ENCODE measurements at places on chromosomes 1 and 21. TPM values are rescaled to one million over a fixed set of nuclear protein-coding genes. Genes with fewer than 3 reads are reported as not detected.

DNA sequence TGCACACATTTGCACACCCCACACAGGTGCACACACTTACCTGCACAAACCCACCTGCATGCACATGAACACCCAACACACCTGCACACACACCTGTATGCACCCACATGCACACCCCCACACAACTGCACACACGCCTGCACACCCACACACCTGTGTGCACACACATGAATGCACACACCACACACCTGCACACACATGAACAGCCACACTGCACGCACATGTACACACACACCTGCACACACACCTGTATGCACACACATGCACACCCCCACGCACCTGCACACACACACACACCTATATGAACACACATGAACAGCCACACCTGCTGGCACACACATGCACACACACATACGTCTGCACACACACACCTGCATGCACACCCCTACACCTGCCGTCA lies 17.9 kb upstream of the TTC34 start:
- no peaks in the 10 kb centered on the region for H3K36me3 ChIP-seq
- H3K4me1 ChIP-seq, result peaks cover 11% of the 10 kb centered on the region
- H3K4me3 ChIP-seq, result no peak overlapping the region
- H3K27me3 ChIP-seq, result peaks cover 6% of the 10 kb centered on the region

GRCh38 chr1:38941527-38942019 lies at the start of gene RHBDL2:
Gene RHBDL2 (minus strand): TSS chr1:38941830. CDS start chr1:38919212, 22,618 bp downstream.
- no peak within 1 kb of the TSS for H3K27ac ChIP-seq
- no peaks in the 10 kb centered on the region for H3K36me3 ChIP-seq
- no peaks in the 10 kb centered on the region for H3K4me1 ChIP-seq
- no peaks in the 10 kb centered on the region for H3K27me3 ChIP-seq

DNA sequence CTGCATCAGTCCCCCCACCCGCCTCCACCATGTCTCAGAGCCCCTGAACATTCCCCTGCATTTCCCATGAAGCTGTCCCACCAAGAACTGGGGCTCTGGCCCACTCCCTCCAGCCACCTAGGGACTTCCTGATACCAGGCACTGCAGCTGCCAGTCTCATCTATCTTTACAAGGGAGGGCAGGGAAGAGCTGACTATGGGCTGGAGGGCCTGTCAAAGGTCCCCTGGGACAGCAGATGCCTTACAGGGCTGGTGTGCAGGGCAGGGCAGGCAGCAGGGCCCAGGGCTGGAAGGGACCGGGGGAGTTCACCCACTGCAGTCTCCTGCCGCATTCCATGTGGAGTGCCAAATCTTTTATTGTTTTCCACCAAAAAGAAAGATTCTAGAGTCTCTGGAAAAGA lies 17.6 kb downstream of the SHISA4 start:
- no peak overlapping the region for H3K4me3 ChIP-seq
- DNase-seq, result no peak
- no peaks in the 10 kb centered on the region for H3K4me1 ChIP-seq
- H3K36me3 ChIP-seq, result no peaks in the 10 kb centered on the region

DNA sequence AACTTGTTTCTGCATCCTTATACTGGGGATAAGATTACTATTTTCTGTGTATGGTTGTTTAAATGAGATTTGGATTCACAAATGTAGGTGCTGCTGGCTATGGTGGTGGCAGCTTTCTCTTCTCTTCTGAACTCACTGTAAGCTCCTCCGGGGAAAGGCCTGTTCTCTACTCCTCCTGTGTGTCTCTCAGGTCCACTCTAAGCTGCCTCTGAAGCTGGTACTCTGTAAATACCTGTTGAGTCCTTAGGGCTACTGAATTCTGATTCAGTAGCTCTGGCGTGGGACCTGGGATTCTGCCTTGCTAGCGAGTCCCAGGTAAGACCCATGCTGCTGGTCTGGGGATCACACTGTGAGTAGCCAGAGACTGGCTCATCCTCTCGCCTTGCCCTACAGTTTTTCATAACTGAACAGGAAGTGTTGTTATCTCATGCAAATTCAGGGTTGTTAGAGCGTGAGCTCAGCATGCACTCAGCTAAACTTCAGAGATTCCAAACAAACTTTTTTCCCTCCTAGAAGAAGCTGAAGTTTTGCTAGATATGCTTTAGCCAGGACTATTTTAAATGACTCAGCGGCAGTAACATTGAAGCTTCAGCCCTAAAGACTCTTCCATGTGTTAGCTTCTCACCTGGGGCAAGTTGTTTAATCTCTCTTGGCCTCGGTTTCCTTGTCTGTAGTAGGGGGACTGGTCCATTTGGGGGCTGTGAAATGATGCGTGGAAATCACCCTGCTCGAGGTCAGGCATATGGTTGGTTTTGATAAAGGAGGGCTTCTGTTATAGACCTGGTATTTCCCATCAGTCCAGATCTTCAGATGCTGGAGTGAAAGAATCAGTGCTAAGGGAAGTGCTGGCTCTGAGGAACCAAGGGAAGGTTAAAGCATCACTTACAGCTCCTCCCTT lies 271.5 kb upstream of the TMEM51 start:
- H3K4me1 ChIP-seq, result no peaks in the 10 kb centered on the region
- no peaks in the 10 kb centered on the region for H3K36me3 ChIP-seq
- no peak for DNase-seq
- H3K27me3 ChIP-seq, result no peaks in the 10 kb centered on the region
- H3K27ac ChIP-seq, result no peak overlapping the region

- H3K4me3 ChIP-seq, result no peak overlapping the region
- H3K4me1 ChIP-seq, result peaks cover 20% of the 10 kb centered on the region
- H3K27ac ChIP-seq, result no peak overlapping the region
- no peak for DNase-seq
Measured at GRCh38 chr1:93907718-93908117, 1.5 kb downstream of the GCLM start.

GRCh38 chr1:68625624-68626023 lies 128.7 kb upstream of the DEPDC1 start:
- H3K4me1 ChIP-seq, result no peaks in the 10 kb centered on the region
- no peak for DNase-seq
- H3K27ac ChIP-seq, result no peak overlapping the region

GRCh38 chr1:175466556-175466955 lies 274.0 kb upstream of the KIAA0040 start:
- DNase-seq, result no peak
- no peaks in the 10 kb centered on the region for H3K4me1 ChIP-seq
- H3K27me3 ChIP-seq, result no peaks in the 10 kb centered on the region
- no peak overlapping the region for H3K4me3 ChIP-seq
- H3K36me3 ChIP-seq, result no peaks in the 10 kb centered on the region

GRCh38 chr1:147740391-147740790 lies 20.0 kb downstream of the GJA5 start:
- H3K36me3 ChIP-seq, result no peaks in the 10 kb centered on the region
- no peak for DNase-seq
- H3K27ac ChIP-seq, result no peak overlapping the region
- H3K4me3 ChIP-seq, result no peak overlapping the region

DNA sequence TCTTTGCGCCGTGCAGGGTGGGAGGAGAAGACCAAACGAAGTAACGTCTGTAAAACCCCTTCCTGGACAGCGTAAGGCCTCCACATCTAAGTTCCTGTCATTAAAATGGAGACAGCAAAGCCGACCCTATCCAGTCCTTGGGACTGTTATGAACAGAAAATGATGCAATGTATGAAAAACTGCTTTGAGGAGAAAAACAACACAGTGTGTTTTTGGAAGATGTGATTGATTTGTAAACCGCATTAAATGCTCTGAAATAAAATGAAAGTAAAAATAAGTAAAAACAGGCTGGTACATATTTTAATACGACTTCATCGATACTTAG lies 827 bp upstream of the URB1 start:
- peak overlapping the region; percentile 60 for H3K27ac ChIP-seq
- peaks cover 4% of the 10 kb centered on the region for H3K36me3 ChIP-seq
- peak overlapping the region; percentile 98 for H3K4me3 ChIP-seq
- peaks cover 24% of the 10 kb centered on the region for H3K4me1 ChIP-seq

GRCh38 chr21:44012474-44013379 lies 618 bp downstream of the TRAPPC10 start:
- peak overlapping the region; percentile 75 for H3K27ac ChIP-seq
- no peaks in the 10 kb centered on the region for H3K27me3 ChIP-seq
- no peaks in the 10 kb centered on the region for H3K36me3 ChIP-seq
- H3K4me3 ChIP-seq, result peak overlapping the region; percentile 76
- peak; percentile 86 for DNase-seq

GRCh38 chr1:243568793-243569192 lies 281.2 kb downstream of the AKT3 start:
- no peak for DNase-seq
- H3K36me3 ChIP-seq, result peaks cover 36% of the 10 kb centered on the region
- no peaks in the 10 kb centered on the region for H3K27me3 ChIP-seq
- no peak overlapping the region for H3K27ac ChIP-seq

- peaks cover 10% of the 10 kb centered on the region for H3K4me1 ChIP-seq
- no peak for DNase-seq
- H3K27me3 ChIP-seq, result peaks cover 45% of the 10 kb centered on the region
- H3K4me3 ChIP-seq, result no peak overlapping the region
- no peaks in the 10 kb centered on the region for H3K36me3 ChIP-seq
- H3K27ac ChIP-seq, result no peak overlapping the region
Measured at GRCh38 chr1:205449750-205450443, 5.9 kb downstream of the BLACAT1 start.

DNA sequence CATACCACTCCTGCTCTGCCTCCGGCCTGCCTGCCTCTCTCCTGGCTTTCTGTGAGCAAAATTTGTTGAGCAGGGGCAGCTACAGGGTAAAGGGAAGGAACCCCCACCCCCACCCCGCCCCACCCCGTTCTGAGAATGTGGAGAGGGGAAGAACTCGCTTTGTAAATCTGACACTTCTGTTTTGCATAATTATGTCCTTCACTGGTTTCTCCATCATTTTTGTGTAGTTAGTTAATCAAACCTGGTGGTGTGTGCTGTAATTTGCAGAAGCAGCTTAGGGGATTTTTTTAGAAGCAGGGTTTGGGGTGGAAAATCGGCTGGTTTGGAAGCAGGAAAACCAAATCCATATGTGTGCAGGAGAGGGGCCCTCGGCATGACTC lies 58.1 kb upstream of the TMEM51 start:
- H3K36me3 ChIP-seq, result no peaks in the 10 kb centered on the region
- DNase-seq, result no peak
- H3K27me3 ChIP-seq, result peaks cover 11% of the 10 kb centered on the region
- H3K27ac ChIP-seq, result no peak overlapping the region

GRCh38 chr1:175742790-175743459 lies 470 bp downstream of the TNR start:
- no peaks in the 10 kb centered on the region for H3K36me3 ChIP-seq
- no peak overlapping the region for H3K4me3 ChIP-seq
- no peaks in the 10 kb centered on the region for H3K4me1 ChIP-seq
- H3K27ac ChIP-seq, result no peak overlapping the region
- H3K27me3 ChIP-seq, result peaks cover 17% of the 10 kb centered on the region
- DNase-seq, result no peak

DNA sequence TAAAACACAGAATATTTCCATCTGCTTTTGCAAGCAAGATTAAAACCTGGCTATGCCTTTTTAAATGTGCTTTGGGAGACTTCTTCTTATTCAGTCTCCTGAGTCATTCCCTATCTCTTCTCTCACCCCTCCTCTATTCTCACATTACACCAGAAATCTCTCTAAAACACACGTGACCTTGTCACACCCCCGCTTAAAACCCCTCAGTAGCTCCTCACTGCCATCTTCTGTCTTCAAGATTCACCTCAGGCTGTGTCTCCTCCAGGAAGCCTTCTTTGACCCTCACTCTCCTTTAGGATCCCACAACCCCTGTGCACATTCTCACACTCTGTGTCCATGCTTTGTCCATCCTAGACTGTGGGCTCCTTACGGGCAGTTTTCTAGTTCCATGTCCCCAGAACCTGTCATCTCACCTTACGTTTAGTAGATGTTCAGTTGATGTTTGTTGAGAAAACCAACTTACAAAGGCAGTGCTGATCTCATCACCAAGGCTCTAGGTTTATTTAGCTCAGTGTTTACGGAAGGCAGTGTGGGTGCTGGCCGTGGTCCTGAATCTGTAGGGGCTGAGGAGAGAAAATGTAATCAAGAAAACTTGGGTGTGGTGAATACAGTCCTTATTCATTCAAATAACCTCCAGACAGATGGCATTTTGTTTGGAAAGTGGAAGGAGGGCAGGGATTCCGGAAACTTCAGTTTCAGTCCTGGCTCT lies 143.5 kb downstream of the DMRTA2 start:
- DNase-seq, result no peak
- no peaks in the 10 kb centered on the region for H3K36me3 ChIP-seq
- H3K27ac ChIP-seq, result no peak overlapping the region

GRCh38 chr1:33634806-33635205 lies 162.4 kb downstream of the ZSCAN20 start:
- H3K4me1 ChIP-seq, result peaks cover 4% of the 10 kb centered on the region
- no peak for DNase-seq
- peaks cover 12% of the 10 kb centered on the region for H3K27me3 ChIP-seq
- H3K27ac ChIP-seq, result no peak overlapping the region

- H3K36me3 ChIP-seq, result peaks cover 48% of the 10 kb centered on the region
- no peak overlapping the region for H3K4me3 ChIP-seq
- peak overlapping the region; percentile 21 for H3K27ac ChIP-seq
- no peaks in the 10 kb centered on the region for H3K27me3 ChIP-seq
- no peak for DNase-seq
- H3K4me1 ChIP-seq, result peaks cover 39% of the 10 kb centered on the region
Measured at GRCh38 chr1:226650236-226650841, 88.7 kb downstream of the ITPKB start.

DNA sequence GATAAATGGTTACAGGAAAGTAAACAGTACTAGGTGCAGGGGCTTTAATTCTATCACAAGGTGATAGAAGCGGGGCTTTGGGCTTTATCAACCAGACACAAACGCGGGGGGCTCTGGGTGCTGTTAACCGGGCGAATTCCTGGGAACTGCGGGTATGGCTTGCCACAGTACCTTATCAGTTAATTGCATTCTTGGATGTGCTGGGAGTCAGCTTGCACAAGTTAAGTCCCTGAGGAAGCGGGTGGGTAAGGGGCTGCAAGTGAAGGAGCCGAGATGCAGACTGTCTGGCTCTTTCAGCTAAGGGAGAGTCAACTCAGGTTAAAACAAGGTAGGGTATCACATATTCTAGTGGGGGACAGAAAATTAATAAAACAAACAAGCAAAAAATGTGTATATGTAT lies 661 bp downstream of the GBP4 start:
- H3K36me3 ChIP-seq, result peaks cover 30% of the 10 kb centered on the region
- H3K4me1 ChIP-seq, result peaks cover 27% of the 10 kb centered on the region
- H3K4me3 ChIP-seq, result peak overlapping the region; percentile 75
- H3K27ac ChIP-seq, result peak overlapping the region; percentile 84
- no peaks in the 10 kb centered on the region for H3K27me3 ChIP-seq

GRCh38 chr1:186301448-186301847 lies 73.6 kb downstream of the TPR start:
- H3K27me3 ChIP-seq, result no peaks in the 10 kb centered on the region
- DNase-seq, result peak; percentile 52
- peaks cover 23% of the 10 kb centered on the region for H3K4me1 ChIP-seq
- H3K27ac ChIP-seq, result peak overlapping the region; percentile 35
- H3K36me3 ChIP-seq, result no peaks in the 10 kb centered on the region
- no peak overlapping the region for H3K4me3 ChIP-seq

SPRR3 gene
- total RNA-seq, result not detected

DNAJC16 gene
- total RNA-seq, result 8.2 TPM

PLEKHN1 gene
- total RNA-seq, result 0.69 TPM

RIMS3 gene
- total RNA-seq, result 1.1 TPM

CD1E gene
- total RNA-seq, result not detected

Measured in CD4-positive, alpha-beta T cell (primary cell).